Colonic mucosa (tissue), 4 donors: ENCODE measurements at places on chromosomes 7 and 10.
A peak's percentile ranks its signal among the peaks of the same experiment; 100 is the strongest.

DNA sequence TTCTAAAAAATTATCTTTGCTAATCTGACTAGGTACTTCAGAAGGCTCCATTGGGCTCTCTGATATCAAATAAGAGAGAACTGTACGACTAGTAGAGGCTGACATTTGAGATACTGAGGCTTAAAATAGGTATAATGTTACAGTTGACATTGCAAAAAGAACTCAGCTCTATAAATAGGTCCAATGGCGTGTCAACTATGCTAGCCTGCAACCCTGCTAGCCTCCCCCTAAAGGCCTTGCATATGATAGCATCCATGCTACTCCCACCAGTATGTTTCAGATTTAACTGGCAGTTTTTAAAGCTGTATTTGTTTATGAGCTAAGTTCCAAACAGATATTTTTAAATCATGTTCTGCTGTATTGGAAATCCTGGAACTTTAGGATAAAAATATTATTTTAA, at the start of gene PPP1R3A:
Gene PPP1R3A (minus strand): TSS at position 64 of the 400 bp plus-strand sequence. CDS start 13 bp downstream, at position 51.
- DNase-seq = no peak

DNA sequence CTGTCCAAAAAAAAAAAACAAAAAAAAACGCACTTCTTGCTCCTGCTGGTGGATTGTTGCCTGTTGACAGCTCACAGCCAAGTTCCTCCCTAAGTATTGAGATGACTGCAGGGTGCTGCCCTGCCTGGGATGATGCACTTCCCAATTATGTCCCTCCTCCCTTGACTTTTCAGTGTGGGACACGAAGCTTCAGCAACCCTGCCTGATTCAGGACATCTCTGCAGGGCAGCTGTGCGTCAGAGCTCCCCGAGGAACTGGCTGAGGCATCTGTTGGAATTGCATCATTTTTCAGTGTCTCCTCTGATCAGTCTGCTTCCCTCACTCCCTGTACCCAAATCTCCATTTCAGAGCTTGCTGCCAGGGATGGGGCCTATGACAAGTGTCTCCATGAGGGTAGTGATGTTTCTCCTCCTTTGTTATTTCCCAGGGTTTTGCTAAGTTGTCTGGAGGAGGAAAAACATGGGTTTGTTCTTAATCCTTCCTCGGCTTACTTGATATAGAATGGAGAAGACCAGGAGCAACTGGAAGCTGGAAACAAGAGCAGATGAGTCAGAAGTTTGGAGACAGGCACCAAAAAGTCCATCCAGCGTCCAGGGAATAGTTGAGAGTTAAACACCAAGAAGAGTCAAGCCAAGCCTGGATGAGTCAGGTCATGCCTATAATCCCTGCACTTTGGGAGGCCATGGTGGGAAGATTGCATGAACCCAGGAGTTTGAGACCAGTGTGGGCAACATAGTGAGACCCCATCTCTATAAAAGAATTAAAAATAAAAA, 355.1 kb downstream of the GALNT17 start:
- peak; percentile 22 for DNase-seq

DNA sequence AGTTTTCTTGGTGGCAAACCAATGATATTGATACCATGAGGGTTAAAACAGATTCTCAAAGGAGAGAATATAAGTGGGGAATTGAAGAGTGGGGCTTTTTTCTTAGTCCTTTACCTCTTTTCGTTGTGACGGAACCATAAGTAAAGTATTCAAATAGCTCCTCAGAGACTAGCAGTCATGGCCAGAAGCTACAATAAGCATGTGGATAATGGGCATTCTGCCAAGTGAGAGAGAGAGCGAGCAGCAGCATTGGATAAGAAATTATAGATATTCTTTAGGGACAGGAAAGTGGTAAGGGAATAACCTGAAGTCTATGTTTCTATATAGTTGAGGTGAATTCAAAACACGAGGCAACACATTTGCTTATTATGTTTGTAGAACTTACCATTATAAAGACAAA, 235.1 kb downstream of the SEMA3E start:
- no peak for DNase-seq

DNA sequence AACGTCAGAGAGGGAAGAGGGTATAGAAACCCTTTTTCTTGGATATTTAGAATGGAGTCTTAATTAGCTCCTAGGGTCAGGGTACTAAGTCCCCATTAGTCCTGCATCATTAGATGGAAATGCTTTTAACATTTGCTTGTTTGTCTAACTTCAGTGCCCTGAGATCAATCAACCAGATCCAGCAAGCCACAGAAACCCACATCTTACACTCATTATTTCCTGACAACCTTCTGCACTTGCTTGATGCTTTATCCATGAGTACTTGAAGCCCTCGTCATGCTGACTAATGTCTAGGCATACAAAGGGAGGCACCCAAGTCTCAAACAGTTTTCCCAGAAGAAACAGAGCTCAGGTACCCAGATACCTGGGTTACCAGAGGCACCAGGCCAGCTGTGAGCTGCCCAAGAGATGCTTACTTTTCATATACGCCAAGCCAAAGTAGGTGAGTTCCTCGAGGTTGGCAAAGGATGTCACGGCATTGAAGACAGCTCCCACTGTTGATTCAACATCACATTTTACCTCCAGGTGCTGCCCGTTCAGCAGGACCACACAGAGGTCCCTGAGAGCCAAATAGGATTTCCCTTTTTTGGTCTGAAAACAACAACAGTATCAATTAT, 42.7 kb downstream of the FRMPD2 start:
- no peak for DNase-seq

DNA sequence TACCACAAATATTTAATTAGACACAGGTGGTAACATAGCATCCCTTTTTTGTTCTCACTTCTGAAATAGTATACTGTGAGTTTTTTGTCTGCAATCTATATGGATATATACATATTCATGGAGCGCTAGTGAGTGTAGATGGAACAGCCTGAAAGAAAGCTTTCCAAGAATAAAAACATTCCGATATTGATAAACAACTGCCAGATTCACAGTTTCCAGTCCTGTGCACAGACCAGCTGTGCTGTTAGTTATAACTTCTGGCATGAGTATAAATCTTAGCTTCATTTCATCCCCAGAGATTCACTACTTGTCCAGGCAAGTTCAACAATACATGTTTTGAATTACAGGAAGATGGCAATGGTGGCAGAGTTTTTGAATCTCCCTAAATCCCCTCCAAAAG, 467.1 kb upstream of the STEAP1 start:
- no peak for DNase-seq

DNA sequence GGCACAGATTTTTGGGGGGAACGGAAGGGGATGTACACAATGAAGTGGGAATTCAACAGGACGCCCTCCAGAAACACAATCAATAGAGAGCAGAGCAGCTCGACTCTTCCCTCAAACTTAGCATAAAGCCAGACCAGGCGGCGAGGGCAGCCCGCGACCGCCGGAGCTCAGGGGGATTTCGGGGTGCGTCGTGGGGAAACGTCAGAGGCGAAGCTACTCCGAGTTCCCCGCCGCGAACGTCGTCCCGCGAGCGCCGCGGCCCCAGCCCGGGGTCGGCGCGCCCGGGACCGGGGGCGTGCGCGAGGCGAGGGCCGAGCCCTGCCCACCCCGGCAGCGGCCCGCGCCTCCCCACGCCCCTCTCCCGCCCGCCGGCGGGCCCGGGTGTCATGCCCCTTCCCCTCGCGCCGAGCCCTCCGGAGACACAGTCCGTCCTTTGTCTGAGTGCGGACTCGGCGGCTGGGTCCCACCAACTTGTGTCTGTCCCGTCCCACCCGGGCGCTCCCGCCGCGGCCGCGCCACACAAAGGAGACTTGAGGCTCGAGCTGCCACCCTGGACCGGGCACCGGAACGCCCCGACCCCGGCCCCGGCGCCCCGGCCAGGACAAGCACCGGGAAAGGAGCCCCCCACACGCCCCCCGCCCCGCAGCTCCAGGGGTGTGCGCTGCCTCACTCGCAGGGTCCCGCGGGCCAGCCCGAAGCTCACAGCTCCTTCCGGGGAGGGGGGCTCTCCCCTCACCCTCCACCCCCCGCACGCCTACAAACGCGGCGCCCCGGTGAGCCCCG, 634 bp downstream of the EZH2 start:
- DNase-seq = peak; percentile 41

GRCh38 chr10:81219758-81220157, 655.2 kb upstream of the NRG3 start:
- DNase-seq = no peak

DNA sequence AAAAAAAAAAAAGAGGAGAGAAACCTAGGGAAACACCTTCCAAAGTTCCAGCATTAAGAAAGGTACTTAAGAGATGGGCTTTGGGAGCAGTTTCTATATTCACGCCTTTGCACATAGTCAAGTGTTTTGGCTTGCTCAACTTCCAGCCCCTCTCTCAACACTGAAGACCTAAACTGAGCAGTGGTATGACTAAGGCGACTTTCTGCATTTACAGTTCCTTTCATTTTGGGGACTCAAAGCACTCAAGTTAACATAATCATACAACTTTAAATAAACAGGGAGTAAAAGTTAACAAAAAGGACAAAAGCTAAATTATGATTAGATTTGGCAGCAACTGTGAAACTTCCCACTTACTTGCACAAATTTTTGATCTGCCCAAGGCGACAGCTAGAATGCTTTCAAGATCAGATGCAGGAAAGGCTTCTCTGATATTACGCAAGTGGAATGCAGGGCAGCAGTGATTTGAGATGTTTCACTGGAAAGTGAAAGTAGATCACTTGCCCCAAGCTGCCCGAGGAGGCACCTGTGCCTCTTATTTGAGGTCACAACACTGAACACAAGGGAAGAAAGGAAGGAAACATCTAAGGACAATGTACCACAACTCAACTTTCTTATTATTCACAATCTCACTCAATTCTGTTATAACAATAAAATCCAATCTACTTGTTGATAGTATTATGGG, 199.5 kb downstream of the SKAP2 start:
- no peak for DNase-seq

DNA sequence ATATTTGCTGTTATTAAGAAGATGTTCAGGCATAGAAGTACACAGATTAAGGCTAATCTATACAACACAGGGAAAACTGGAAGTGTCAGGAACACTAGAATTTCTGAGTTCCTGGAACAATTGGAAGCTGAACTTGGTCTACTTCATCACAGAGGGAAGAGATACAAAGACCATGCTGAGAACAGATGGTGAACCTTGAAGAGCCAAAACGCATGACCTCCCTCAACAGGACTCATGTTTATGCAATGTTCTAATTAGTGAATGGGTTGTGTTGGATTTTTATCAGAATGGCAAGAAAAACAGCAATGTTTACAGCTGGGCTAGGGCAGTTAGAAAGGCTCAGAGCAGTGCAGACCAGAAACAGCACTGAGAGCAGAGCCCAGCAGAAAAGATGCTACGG, 94.9 kb downstream of the SFMBT2 start:
- DNase-seq = no peak

GRCh38 chr10:116845823-116846222, 3.5 kb upstream of the ENO4 start:
- DNase-seq = no peak

GRCh38 chr10:102517553-102517952, 13.8 kb downstream of the SUFU start:
- DNase-seq = no peak

- DNase-seq = peak; percentile 70
Measured at GRCh38 chr7:70595755-70596597, 536.0 kb upstream of the GALNT17 start.

DNA sequence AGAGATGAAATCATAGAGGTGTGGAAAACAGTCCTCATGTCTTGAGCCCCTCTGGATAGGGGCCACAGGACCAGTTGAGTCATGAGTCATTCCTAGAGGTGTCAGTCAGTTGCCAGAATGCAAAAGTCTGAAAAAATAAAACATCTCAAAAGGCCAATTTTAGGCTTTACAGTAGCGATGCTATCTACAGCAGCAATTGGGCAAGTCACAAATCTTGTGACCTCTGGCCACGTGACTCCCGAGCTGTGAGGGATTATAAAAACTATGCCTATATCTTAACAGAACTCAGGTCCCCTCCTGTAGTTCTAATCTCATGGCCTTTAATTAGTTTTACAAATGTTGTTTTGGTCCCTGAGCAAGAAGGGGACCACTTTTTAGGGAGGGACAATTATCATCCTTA, 15.6 kb upstream of the TAS2R41 start:
- DNase-seq = no peak

GRCh38 chr10:132790470-132790869, 4.5 kb upstream of the NKX6-2 start:
- DNase-seq = no peak

DNA sequence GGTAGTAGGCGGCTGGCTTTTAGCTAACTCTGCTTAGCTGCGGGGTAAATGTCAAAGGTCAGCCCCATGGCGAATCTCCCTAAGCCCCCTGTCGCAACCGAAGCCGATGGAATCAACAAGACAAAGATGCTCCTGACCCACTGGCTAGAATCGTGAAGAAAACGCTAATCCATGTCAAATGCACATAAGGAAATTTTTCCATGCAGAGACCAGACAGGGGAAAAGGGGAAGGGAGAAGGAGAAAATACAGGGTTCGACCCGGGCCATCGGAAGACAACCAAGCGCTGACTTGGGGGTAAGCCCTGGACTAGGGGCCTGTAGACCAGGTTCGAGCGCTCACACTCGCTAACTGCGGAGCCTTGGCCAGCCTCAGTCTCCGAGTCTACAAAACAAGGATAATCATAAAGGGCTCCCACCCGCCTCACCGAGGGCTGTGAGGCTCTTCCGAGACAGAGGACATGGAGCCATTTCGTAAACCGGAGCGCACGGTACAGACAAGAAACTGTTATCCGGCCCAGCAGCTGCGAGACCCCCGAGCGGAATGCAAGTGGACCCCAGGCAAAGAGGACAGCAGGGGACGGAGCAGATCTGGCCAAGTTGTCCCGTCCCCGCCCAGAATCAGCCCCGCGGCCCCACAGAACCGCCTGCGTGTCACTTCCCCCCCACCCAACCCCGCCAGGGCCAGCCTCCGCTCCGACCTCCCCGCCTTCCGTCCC, 507 bp downstream of the SAR1A start:
- DNase-seq = no peak

- no peak for DNase-seq
Measured at GRCh38 chr10:81696609-81697388, 178.2 kb upstream of the NRG3 start.

- DNase-seq = no peak
Measured at GRCh38 chr10:96664563-96664962, 55.8 kb downstream of the PIK3AP1 start.

DNA sequence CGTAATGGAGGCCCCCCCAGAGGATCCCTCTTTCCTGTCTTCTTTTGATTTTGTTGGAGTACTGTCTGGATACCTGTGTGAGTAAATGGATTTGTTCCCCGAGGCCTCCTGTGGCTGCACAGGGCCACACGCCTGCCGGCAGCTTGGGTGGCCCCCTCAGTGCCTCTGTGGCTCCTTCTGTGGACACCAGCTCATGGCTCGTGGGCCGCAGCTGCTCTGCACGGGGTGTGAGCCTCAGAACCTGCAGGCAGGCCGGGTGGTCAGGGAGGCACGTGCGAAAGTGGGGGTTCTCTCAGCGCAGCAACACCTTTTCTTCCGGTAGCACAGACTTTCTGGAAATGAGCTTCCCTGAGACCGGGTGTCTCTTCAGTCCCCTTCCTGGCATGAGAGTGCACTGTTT, 70.3 kb downstream of the WDR37 start:
- DNase-seq = peak; percentile 7
